ENCODE measurements at places on chromosomes 5 and 9.

DNA sequence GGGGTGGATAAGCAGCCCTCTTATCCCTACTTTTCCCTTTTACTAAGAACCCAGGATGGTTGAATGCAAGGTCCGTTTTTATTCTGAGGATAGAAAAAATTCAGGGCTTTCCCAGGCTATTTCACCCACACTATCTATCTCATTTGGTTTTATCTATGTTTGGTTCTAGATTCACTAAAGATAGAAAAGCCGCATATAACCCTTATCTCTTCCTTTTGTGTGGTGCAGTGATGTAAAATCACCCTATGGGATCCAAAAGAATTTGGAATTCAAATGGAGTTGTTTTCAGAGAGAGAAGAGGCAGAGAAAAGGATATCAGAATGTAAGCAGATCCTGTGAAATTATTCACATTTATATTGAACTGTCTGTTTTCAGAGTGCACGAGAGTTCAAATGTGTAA lies 236.3 kb upstream of the RFX3 start:
- no peak for DNase-seq

- DNase-seq: peak; percentile 25
Observed at GRCh38 chr5:62578540-62578939, at the start of gene LRRC70. Gene LRRC70 (plus strand): TSS chr5:62578819. CDS start chr5:62579439, 620 bp downstream.

- DNase-seq: no peak
Observed at GRCh38 chr5:135683189-135683588, 104.4 kb upstream of the CXCL14 start.

GRCh38 chr9:90600029-90600428 lies 42.6 kb downstream of the DIRAS2 start:
- DNase-seq: no peak

DNA sequence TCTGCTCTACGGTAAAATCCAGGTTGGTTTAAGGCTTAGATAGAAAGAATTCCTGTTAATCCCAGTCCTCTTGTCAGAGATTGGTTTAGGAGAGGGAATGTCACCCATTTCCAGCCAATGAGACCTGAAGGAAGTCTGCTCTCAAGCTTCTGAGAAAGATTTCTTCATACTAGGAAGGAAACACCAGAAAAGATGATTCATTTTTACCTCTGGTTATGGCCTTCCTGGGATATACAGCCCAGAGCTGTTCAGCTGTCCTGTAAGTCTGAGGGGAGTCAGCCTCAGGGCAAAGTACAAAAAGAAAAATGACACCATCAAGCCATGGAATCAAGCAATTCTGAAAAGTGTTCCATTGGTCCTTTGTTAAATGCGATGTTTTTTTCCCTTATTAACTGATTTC lies 18.6 kb upstream of the CFAP95 start:
- no peak for DNase-seq

- DNase-seq: no peak
Observed at GRCh38 chr9:105069696-105070095, 141.7 kb upstream of the ABCA1 start.

DNA sequence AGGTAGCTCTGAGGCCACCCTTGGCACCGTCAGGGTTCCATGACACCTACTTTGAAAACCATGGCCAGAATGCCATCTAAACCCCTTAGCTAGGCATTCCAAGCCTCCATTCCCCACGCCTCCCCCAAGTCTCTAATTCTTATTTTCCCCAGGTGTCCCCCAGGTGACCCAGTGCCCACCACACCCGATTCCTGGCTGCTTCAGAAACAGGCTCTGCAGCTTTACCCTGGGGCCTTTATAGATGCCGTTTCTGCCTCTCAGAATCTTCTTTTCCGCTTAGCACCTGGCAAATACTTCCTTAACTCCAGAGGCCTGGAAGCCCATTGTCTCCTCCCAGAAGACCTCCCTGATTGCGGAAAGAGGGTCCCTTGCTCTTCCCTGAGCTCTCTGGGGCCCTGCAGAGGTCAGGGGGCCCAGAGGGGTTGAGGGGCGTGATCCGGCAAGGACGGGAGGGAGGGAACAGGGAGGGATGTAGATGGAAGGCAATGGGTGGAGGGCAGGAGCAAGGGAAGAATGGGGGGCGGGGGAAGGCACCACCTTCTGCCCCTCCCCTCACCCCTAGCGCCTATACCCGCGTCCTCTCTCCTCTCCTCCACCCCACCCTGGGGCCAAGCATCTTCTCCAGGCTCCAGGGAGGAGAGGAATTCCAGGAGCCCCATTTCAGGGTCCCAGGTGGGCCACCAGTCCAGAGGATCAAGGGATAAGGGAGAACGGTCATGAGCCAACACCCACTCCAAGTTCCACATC lies 12.0 kb upstream of the WDR38 start:
- DNase-seq: no peak

GRCh38 chr5:39716532-39717028 lies 291.8 kb upstream of the DAB2 start:
- DNase-seq: peak; percentile 79

GRCh38 chr5:116454417-116454927 lies 120.2 kb downstream of the SEMA6A start:
- peak; percentile 91 for DNase-seq

GRCh38 chr5:81638471-81638870 lies 112.4 kb downstream of the SSBP2 start:
- DNase-seq: peak; percentile 43

- DNase-seq: no peak
Observed at GRCh38 chr9:131419026-131419614, 25.2 kb downstream of the PRRC2B start.

DNA sequence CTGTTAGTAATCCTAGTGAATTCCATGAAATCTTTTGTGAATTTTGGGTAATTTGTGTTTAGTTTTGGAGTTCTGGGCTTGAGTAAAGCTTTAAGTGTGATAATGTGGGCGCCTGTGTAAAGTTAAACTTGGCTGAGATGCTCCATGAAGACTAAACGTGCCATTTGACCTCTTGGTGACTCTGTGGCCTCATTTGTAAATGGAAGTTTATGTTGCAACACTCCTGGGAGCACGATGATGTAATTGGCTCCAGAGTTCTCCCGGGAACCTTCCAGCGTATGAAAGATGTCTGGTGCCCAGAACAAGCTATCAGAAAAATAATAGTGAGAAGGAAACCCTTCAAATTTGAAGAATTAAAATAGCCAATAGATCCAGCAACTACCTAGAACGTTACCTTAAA lies 981.2 kb downstream of the TLE4 start:
- no peak for DNase-seq

GRCh38 chr5:44821164-44821563 lies 12.4 kb downstream of the MRPS30 start:
- DNase-seq: peak; percentile 1

DNA sequence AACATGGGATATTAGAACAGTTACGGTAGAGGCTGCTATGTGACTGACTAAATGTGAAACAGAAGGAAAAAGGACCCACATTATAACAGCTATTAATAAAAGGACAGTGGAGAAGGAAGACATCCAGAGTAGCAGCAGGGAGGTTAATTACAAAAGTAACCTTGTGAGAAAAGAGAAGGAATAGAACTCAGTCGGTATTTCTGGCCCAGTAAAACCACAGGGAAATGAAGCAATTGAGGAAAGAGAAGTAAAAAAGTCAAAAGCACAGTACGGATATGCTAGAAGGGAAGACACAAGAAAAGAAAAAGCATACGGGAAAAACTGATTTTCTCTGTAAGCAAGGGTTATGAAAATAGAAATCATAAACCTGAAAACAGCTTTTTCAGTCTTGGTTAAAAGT lies 164.7 kb downstream of the RFX3 start:
- no peak for DNase-seq

DNA sequence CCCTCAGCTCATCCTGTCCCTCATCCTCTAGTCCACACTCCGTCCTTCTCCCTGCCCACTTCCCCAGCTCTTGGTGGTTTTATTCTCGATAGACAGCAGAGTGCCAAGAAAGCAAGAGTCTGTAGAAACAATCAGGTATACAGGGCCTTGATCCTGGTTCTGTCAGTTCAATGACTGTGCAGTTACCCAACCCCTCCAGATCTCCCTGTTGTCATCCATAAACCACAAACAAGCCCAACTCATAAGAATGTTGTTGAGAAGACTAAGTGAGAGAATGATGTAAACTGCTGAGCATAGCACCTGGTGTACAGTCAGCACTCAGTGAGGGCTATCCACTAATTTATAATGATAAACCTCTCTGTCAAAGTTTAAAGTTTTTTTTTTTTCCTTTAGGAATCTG lies 31.3 kb downstream of the ISL1 start:
- DNase-seq: no peak

- DNase-seq: no peak
Observed at GRCh38 chr5:31626156-31626555, 12.8 kb upstream of the PDZD2 start.

DNA sequence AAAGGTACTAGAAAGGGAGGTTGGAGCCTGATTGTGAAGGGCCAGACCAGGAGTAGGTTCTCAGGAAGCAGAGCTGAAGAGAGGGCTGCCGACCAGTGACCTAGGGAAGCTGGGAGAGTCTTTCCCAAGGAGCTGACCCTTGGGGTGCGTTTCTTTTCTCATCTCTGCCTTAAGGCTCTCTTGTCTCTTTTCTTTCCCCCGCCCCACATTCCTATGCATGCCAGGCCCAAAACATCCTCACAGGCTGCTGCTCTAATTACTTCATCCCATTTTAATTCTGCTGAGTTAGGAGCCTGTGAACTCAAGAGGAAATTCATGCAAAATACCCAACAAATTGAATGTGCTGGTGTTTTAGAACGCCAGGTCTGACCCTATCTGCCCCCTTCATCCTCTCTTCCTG lies 46.9 kb upstream of the HSPA9 start:
- DNase-seq: no peak

GRCh38 chr5:180302256-180302655 lies 10.4 kb upstream of the MAPK9 start:
- no peak for DNase-seq

DNA sequence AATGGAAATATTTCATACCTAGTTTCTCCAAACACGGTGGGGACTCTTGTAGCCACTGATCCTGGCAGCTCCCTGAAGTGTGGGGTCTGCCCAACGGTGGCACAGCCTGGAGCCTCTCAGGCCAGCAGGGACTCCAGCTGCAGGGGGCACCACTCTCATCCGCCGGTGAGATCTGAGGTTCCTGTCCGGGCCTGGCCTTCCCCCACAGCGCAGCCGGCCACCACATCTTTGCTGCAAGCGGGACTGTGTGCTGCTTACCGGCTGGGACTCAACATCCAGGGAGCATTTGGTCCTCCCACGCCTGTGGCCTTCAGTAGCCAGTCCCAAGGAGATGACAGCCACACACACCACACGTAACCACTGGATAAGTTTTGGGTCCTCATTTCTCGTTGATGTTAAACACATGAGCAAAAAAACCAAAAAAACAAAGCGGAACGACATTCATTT lies 7.7 kb upstream of the NKX2-5 start:
- DNase-seq: no peak

DNA sequence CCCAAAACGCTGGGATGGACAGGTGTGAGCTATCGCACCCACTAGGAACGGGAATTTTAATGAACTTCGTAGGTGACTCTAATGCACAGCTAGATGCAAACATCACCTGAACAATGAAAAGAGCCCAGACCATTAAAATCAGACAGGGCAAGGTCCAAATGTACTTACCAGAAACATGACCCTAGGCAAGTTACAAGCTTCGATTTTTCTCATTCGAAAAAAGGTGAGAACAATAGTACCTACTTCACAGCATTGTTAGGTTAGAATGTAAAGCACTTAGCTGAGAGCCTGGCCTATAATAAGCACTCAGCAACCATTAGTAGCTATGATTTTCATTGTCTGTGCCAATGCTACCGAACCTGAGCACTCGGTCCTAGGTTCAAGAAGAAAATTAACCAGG lies 5.8 kb upstream of the KLHL3 start:
- DNase-seq: no peak

GRCh38 chr9:2289263-2289662 lies 274.1 kb downstream of the SMARCA2 start:
- DNase-seq: no peak

DNA sequence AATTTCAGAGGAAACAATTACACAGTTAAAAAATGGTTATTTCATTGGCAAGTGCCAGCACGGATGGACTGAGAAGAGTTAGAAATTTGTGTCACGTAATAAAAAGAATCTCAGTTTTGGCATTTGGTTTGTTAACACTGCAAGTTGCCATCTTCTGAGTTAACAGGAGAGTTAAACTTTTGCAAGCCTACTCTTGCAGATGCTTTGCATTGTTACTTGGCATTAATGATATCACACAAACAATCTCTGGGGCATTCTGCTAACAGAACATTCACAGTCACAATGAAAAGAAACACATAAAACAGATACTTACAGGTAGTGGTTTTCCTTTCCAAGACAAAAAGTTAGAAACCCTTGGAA lies 647 bp downstream of the FREM1 start:
- DNase-seq: no peak

DNA sequence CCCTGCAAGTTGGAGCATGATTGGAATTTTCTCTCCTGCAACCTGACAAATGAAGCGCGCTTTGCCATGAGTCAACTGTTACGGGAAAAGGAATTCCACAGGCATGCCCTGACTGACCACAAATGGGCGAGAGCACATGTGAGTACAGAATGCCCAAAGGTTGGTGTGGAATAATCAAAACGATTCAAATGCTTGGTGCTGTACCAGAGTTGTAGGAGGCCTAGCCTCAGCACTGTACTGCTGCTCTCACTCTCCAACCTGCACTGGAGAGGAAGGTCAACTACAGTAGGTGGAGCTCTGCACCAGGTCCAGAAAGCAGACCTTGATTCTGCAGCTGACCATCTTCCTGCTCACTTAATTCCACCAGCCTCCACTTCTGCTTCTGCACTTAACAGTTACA lies 406.9 kb upstream of the ACTBL2 start:
- DNase-seq: peak; percentile 81

DNA sequence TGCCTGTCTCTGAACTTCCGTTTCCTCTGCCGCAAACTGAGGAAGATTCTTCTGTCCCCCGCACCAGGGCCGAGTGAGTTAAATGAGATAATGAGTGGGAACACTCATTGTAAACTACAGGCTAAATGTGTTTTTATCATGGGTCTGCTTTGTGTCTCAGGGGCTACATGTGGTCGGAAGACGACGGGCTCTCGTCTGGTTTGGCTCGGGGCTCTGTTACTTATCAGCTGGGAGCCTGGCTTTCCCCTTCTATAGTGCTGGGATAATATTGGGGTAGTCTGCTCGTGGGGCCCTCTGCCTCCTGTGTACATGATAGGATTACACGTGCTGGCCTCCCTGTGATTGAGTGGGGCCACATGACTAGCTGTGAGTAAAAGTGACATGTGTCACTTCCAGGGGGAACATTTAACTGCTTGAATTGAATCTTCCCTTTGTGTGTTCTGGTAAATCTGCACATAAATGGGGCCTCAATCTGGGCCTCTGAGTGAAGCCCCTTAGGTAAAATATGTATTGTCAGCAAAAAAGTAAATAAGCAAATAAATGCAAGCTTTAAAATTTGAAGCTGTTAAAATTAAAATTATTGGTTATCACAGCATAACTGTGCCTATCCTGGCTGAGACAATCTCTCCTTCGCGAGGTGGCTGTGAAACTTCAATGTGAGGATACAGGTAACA lies 86.9 kb upstream of the SH3PXD2B start:
- no peak for DNase-seq

- peak; percentile 55 for DNase-seq
Observed at GRCh38 chr5:149002761-149003689, 59.8 kb downstream of the SH3TC2 start.

DNA sequence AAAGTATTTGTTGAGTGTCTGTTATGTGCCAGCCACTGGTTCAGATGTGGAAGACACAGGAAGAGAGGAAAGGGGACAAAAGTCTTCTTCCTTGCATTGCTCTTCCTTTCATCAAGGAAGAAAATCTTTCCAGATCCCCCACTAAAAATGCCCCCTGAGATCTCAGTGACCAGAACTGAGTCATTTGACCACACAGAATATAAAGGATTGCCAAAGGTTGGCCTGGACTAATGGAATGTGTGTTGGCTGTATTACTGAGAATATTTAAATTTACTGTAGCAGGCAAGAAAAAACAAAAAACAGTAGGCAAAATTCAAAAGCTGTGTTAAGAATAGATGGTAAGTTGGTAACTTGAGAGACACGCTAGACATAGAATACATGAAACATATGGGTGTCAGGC lies 10.0 kb upstream of the SEPTIN8 start:
- peak; percentile 71 for DNase-seq
